Camera-type eye (tissue), 1 donor: ENCODE measurements at places on chromosomes 2 and 18. TPM values are rescaled to one million over a fixed set of nuclear protein-coding genes. Genes with fewer than 3 reads are reported as not detected.

ZNF521 gene
- 99.6 TPM for total RNA-seq

ARHGAP25 gene
- total RNA-seq: 4.3 TPM

MYCN gene
- total RNA-seq: 55.0 TPM

GPR45 gene
- not detected for total RNA-seq

CDK15 gene
- 1.7 TPM for total RNA-seq

ALPI gene
- not detected for total RNA-seq

FER1L5 gene
- total RNA-seq: 0.60 TPM

CTLA4 gene
- 0.44 TPM for total RNA-seq

AUP1 gene
- total RNA-seq: 75.9 TPM

PSMA8 gene
- not detected for total RNA-seq

VRK2 gene
- 12.1 TPM for total RNA-seq

PLGLB2 gene
- total RNA-seq: 4.6 TPM

SLC23A3 gene
- total RNA-seq: 1.3 TPM

OSR1 gene
- total RNA-seq: 12.0 TPM

ECEL1 gene
- 19.0 TPM for total RNA-seq

RTP5 gene
- not detected for total RNA-seq

IL36B gene
- not detected for total RNA-seq

RGPD3 gene
- 1.3 TPM for total RNA-seq

MAP3K19 gene
- 0.11 TPM for total RNA-seq

CNTNAP5 gene
- 16.3 TPM for total RNA-seq

SERPINB13 gene
- total RNA-seq: 0.33 TPM

ADCYAP1 gene
- total RNA-seq: 2.3 TPM

VWA3B gene
- total RNA-seq: not detected

FAM237A gene
- not detected for total RNA-seq

QPCT gene
- total RNA-seq: 12.0 TPM

CAPN14 gene
- total RNA-seq: 0.60 TPM

DNAH6 gene
- total RNA-seq: 2.5 TPM

MYO1B gene
- 150 TPM for total RNA-seq

UNC80 gene
- total RNA-seq: 54.2 TPM

MEP1B gene
- not detected for total RNA-seq

L3MBTL4 gene
- 10.8 TPM for total RNA-seq

STARD6 gene
- total RNA-seq: not detected

GULP1 gene
- total RNA-seq: 86.1 TPM

TFPI gene
- 41.9 TPM for total RNA-seq

FBXO41 gene
- total RNA-seq: 6.7 TPM

RBM45 gene
- total RNA-seq: 20.8 TPM

LRP1B gene
- total RNA-seq: 9.5 TPM

EN1 gene
- 0.16 TPM for total RNA-seq

ABCG5 gene
- 0.27 TPM for total RNA-seq

TYW5 gene
- total RNA-seq: 19.2 TPM

TUBA4B gene
- not detected for total RNA-seq

TNS1 gene
- 132 TPM for total RNA-seq

CCDC178 gene
- total RNA-seq: 3.1 TPM

UGT1A5 gene
- total RNA-seq: 0.16 TPM

LIMS3 gene
- 3.5 TPM for total RNA-seq

ATP6V1B1 gene
- 24.9 TPM for total RNA-seq

C2orf78 gene
- total RNA-seq: not detected

POTEJ gene
- total RNA-seq: 0.71 TPM

INHBB gene
- 25.7 TPM for total RNA-seq

MAT2A gene
- total RNA-seq: 165 TPM

HOXD10 gene
- total RNA-seq: 0.16 TPM

SNTG2 gene
- 1.7 TPM for total RNA-seq

CHRNG gene
- total RNA-seq: 2.0 TPM

HOXD3 gene
- 3.0 TPM for total RNA-seq

CPS1 gene
- total RNA-seq: 3.8 TPM

RAB6D gene
- 0.55 TPM for total RNA-seq
